GM23338 (cell line): ENCODE measurements at places on chromosomes 5 and 9. TPM values are rescaled to one million over a fixed set of nuclear protein-coding genes. Genes with fewer than 3 reads are reported as not detected.

Gene ATOSB
- 3.1 and 6.1 TPM in 2 replicates for total RNA-seq

Gene NUTM2F
- total RNA-seq: 0.45 TPM in 1 of 2 replicates, not detected in the other

Gene CRHBP
- total RNA-seq: not detected in 2 replicates

Gene ZNF883
- total RNA-seq: 11.8 and 44.4 TPM in 2 replicates

Gene RNF130
- total RNA-seq: 65.1 and 97.3 TPM in 2 replicates

Gene FGFR4
- total RNA-seq: 145 and 150 TPM in 2 replicates

GRCh38 chr5:59035681-59036080 lies 452.8 kb downstream of the RAB3C start:
- H3K36me3 ChIP-seq: no peaks in the 10 kb centered on the region
- no peak for DNase-seq
- no peak overlapping the region for H3K4me3 ChIP-seq
- H3K27me3 ChIP-seq: peaks cover 35% of the 10 kb centered on the region

GRCh38 chr9:134214766-134215419 lies 50.5 kb upstream of the RNU6ATAC start:
- no peaks in the 10 kb centered on the region for H3K27me3 ChIP-seq
- no peaks in the 10 kb centered on the region for H3K4me1 ChIP-seq
- H3K27ac ChIP-seq: no peak overlapping the region

- no peaks in the 10 kb centered on the region for H3K27me3 ChIP-seq
- no peak for DNase-seq
- H3K4me1 ChIP-seq: peaks cover 7% of the 10 kb centered on the region; the same call in 1 of the 2 replicates
- H3K27ac ChIP-seq: no peak overlapping the region
Observed at GRCh38 chr5:132428147-132428482, 58.6 kb downstream of the SLC22A5 start.

DNA sequence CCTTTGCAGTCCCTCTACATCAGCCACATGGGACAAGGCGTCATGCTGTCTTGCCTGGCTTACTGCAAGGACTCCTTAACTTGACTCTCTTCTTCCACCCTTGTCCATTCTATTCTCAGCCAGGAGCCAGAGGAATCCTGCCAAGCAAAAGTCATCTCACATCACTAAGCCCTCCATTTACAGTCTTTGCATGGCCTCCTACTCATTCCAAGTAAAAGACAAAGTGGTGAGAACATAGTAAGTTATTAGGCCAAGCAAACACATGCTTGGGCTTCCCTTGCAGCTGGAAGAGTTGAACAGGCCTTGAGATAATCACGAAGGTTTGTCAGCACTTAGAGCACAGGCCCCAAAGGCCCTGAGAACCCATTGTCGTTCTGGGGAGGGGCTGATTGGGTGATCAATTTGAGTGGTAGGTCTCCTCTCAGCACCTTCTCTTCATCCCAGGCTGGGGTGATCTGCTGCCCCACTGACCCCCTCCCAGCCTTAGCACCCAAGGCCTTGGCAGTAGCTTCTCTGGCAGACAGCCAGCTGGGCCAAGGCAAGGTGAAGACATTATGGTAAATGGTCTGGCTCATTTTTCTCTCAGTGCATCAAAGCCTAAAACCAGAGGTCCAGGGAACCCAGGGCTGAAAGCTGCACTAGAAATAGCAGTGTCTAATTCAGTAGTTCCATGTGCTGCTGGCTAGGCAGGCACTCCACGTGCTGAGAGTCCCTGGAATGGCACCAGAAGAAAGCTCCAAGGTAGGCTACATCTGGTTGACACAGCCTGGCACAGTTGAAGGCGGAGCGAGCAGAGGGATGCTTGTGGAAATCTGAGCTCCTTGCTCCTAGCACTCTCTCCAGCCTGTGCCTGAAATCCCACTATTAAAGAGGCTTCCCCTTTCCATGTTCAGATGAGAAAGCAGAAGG lies 121.4 kb downstream of the ASTN2 start:
- no peak for DNase-seq
- no peak overlapping the region for H3K4me3 ChIP-seq
- no peak overlapping the region for H3K27ac ChIP-seq
- no peaks in the 10 kb centered on the region for H3K36me3 ChIP-seq

- H3K27me3 ChIP-seq: no peaks in the 10 kb centered on the region
- H3K27ac ChIP-seq: no peak overlapping the region
- no peaks in the 10 kb centered on the region for H3K36me3 ChIP-seq
- H3K4me1 ChIP-seq: no peaks in the 10 kb centered on the region
- no peak for DNase-seq
Observed at GRCh38 chr5:57447658-57448057, 35.0 kb downstream of the ACTBL2 start.

- no peaks in the 10 kb centered on the region for H3K36me3 ChIP-seq
- H3K27me3 ChIP-seq: no peaks in the 10 kb centered on the region
- no peak for DNase-seq
- H3K27ac ChIP-seq: no peak overlapping the region
- no peak overlapping the region for H3K4me3 ChIP-seq
- no peaks in the 10 kb centered on the region for H3K4me1 ChIP-seq
Observed at GRCh38 chr5:135995976-135996375, 32.8 kb upstream of the TGFBI start.

DNA sequence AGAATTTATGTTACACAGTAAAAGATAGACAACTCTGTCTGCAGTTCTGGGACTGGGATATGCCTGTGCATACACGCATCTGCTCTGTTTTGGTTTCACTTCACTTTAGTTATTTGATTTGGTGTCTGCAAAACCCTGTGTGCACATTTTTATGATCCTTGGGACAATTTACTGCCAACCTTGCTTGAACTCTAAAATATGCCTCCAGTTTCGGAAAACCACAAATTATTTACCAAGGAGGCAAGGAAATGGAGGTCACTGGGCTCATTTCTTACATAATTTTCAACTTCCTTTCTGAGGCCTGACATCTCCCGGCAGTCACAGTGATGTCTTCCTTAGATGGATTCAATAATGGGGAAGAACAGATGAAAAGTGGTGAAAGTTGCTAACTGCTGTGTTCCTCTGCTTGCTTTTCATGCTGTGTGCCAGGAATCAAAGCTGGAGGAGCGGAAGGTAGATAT lies 61.2 kb upstream of the TAF11L2 start:
- H3K4me1 ChIP-seq: peaks cover 13% of the 10 kb centered on the region; the same call in 1 of the 2 replicates
- H3K4me3 ChIP-seq: no peak overlapping the region
- no peaks in the 10 kb centered on the region for H3K36me3 ChIP-seq

DNA sequence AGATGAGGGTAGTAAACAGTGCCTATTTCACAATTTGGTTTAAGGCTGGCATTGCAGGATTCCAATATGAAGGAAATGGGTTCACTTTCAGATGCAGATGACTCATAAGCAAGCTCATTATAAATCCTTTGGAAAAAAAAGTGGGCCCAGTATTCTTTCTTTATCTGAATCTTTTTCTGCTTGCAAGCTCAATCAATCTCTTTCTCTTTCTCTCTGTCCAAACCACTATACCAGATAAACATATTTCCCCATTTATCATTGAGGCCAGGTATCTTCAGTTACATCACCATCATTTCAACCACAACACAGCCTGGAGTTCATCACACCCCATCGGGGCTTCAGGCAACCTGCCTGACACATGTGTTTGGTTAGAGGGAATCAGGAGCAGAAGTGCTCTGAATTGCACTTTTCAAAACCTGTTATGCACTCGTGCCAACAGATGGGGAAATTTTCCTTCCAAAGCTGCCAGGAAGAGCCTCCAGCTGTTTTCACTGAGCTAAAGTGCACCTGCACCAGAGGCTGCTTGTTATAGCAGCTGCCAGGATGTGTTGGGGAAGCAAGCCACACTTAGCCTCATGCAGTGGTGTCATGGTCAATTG lies 30.0 kb upstream of the MAMDC2 start:
- no peaks in the 10 kb centered on the region for H3K36me3 ChIP-seq
- no peak overlapping the region for H3K4me3 ChIP-seq
- peak; percentile 8 for DNase-seq
- H3K27ac ChIP-seq: no peak overlapping the region
- H3K27me3 ChIP-seq: no peaks in the 10 kb centered on the region
- H3K4me1 ChIP-seq: peaks cover 7% of the 10 kb centered on the region

DNA sequence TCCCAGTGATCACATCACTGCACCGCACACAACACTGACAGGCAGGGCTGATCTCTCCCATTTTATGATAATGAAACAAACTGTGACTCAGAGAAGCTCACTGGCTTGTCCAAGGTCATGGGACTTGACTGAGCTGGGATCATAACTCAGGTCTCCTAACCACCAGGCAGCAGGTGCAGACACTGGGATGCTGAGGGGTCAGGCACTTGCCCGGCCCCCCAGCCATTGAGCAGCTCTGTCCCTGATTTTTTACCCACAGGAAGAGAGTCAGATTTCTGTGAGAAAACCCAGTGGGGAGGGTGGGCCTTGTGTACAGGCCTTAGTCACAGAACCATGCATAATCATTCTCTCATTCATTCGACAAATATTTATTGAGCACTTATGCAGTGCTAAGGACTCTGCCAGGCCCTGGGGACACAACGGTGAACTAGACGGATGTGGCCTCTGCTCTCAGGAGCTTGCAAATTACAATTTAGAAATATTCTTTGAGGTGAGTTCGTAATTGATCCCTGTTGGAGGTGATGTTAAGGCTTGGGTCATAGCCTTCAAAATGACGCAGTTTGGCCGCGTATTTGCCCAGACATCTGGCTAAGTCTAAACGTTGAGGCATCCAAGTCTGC lies 54.5 kb upstream of the TGFBR1 start:
- H3K36me3 ChIP-seq: no peaks in the 10 kb centered on the region
- H3K27me3 ChIP-seq: no peaks in the 10 kb centered on the region
- H3K4me3 ChIP-seq: no peak overlapping the region
- no peak overlapping the region for H3K27ac ChIP-seq

GRCh38 chr5:97998941-97999340 lies 774.5 kb upstream of the RGMB start:
- no peak overlapping the region for H3K4me3 ChIP-seq
- no peaks in the 10 kb centered on the region for H3K27me3 ChIP-seq
- no peaks in the 10 kb centered on the region for H3K36me3 ChIP-seq
- H3K27ac ChIP-seq: no peak overlapping the region
- no peaks in the 10 kb centered on the region for H3K4me1 ChIP-seq

GRCh38 chr9:89548071-89548638 lies 50.2 kb upstream of the SEMA4D start:
- H3K4me3 ChIP-seq: no peak overlapping the region
- no peak overlapping the region for H3K27ac ChIP-seq

- no peak overlapping the region for H3K4me3 ChIP-seq
Observed at GRCh38 chr5:125794922-125795321, 628.3 kb upstream of the GRAMD2B start.

DNA sequence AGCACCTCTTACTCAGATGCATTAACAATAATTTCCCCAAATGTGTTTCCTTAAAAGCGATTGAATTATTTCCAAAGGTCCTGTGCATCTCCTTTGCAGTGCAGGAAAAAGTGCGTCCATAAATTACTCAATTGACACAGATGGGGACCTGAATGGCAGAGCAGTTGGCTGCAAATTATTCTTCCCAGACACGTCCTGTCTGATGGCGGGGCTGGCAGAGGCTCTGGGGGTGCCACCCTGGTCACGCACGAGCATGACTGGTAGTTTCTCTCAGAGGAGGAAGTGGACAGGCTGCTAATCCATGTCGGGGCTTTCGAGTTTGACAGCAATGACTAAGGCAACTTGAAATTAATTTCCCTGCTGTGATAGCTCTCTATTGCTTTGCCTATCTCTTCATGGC lies 264.8 kb upstream of the BRINP1 start:
- no peaks in the 10 kb centered on the region for H3K4me1 ChIP-seq
- H3K27ac ChIP-seq: no peak overlapping the region
- H3K4me3 ChIP-seq: no peak overlapping the region
- no peaks in the 10 kb centered on the region for H3K27me3 ChIP-seq
- DNase-seq: no peak

DNA sequence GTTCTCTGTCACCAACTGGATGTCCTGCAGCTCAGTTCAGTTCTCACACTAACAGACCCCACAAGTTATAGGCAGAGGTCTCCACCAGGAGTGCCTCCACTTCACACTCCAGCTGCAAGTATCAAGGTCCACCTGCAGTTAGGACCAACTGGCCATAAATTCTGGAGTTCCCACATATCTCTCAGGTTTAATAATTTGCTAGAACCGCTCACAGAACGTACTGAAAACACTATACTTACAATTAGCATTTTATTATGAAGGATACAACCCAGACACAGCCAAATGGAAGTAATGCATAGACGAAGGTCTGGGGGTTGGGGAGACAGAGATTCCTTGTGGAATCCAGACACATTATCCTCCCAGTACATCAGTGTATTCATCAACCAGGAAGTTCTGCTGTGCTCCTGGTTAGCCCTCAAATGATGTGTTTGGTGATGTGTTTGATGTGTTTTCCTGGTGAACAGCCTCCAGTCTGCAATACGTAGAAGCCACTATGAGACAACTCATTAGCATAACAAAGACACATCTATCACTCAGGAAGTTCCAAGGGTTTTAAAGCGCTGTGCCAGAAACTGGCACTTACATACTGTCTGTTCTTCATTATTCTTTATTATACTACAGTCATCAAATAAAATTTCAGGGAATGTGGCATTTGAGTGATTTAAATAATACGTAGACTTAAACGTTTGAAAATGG lies 25.4 kb downstream of the OGN start:
- H3K4me1 ChIP-seq: peaks cover 48% of the 10 kb centered on the region
- peak; percentile 42 for DNase-seq
- H3K36me3 ChIP-seq: no peaks in the 10 kb centered on the region
- no peak overlapping the region for H3K27ac ChIP-seq

DNA sequence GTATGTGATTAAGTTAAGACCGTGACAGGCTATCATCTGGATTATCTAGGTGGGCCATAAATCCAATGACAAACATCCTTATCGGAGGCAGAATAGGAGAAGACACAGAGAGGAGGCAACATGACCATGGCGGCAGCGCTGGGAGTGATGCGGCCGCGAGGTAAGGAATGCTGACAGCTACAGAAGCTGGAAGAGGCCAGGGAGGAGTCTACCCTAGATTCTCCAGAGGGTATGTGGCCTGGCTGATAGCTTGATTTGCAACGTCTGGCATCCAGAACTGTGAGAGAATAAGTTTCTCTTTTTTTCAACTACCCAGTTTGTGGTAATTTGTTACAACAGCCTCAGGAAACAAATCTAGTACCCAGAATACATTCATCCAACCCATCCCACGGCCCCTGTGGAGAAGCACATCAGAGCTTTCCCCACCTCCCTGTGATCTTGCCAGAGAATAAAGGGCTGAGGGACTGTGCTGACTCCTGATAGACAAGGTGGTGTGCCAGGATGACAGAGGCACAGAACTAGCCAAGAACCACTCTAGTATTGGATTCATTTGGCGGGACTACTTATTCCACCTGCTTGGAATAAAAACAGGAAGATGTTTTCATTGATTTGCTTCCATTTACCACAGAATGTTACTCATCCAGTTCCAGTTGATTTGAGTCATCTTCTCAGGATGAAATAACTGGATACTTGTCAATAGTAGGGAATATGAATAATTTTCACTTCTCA lies 187.4 kb downstream of the MAN2A1 start:
- no peak for DNase-seq
- no peak overlapping the region for H3K4me3 ChIP-seq
- no peaks in the 10 kb centered on the region for H3K4me1 ChIP-seq
- H3K27ac ChIP-seq: no peak overlapping the region

- DNase-seq: no peak
- peaks cover 8% of the 10 kb centered on the region; the same call in 1 of the 2 replicates for H3K36me3 ChIP-seq
- no peaks in the 10 kb centered on the region for H3K27me3 ChIP-seq
Observed at GRCh38 chr5:12357626-12358025, 453.4 kb upstream of the CTNND2 start.
